ENCODE measurements at places on chromosomes 4 and X.

- H3K27ac ChIP-seq = peak overlapping the region; percentile 24
- H3K36me3 ChIP-seq = no peaks in the 10 kb centered on the region
- H3K4me1 ChIP-seq = peaks cover 9% of the 10 kb centered on the region
- H3K27me3 ChIP-seq = no peaks in the 10 kb centered on the region
Measured at GRCh38 chr4:103098756-103099440, 736 bp downstream of the BDH2 start.

DNA sequence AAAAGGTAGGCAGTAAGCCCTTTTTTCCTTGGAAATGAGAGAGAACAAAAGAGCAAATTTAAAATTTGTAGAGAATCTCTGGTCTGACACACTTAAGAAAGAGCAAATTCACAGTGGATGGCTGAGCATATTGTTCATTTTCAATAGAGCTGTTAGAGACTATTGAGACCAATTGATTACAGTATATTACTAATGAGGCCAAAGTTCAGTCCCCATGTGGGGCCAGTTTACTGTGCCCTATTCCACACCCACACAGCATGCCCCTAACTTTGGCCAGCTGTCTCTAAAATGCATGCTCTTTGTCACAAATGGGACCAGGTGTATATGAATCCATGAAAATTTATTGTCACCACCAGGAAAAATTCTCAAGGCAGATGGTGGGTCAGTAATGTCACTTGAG, 470.5 kb downstream of the PCDH7 start:
- H3K36me3 ChIP-seq = no peaks in the 10 kb centered on the region
- no peak overlapping the region for H3K4me3 ChIP-seq
- DNase-seq = no peak
- H3K27ac ChIP-seq = no peak overlapping the region
- no peaks in the 10 kb centered on the region for H3K27me3 ChIP-seq

DNA sequence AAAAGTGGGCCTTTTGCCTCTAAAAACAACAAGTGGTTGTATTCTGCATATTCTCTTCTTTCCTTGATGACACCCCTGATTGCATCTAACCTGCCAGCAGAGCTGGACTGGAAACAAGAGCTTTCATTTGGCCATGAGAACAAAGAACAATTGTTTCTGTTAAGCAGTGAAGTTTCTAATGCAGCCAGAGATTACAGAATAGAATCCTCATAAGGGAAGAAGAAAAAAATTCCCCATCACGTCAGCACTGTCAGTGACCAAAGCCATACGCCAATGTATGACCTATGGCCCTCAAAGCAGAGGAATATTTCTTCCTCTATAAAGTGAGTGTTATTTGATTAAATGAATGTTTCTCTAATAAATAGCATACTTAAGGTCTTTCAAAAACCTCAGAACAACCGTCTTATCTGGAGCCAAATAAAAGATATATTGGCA, 529.1 kb upstream of the INTU start:
- no peak overlapping the region for H3K27ac ChIP-seq
- no peaks in the 10 kb centered on the region for H3K36me3 ChIP-seq
- no peaks in the 10 kb centered on the region for H3K27me3 ChIP-seq
- H3K4me1 ChIP-seq = no peaks in the 10 kb centered on the region
- no peak overlapping the region for H3K4me3 ChIP-seq

DNA sequence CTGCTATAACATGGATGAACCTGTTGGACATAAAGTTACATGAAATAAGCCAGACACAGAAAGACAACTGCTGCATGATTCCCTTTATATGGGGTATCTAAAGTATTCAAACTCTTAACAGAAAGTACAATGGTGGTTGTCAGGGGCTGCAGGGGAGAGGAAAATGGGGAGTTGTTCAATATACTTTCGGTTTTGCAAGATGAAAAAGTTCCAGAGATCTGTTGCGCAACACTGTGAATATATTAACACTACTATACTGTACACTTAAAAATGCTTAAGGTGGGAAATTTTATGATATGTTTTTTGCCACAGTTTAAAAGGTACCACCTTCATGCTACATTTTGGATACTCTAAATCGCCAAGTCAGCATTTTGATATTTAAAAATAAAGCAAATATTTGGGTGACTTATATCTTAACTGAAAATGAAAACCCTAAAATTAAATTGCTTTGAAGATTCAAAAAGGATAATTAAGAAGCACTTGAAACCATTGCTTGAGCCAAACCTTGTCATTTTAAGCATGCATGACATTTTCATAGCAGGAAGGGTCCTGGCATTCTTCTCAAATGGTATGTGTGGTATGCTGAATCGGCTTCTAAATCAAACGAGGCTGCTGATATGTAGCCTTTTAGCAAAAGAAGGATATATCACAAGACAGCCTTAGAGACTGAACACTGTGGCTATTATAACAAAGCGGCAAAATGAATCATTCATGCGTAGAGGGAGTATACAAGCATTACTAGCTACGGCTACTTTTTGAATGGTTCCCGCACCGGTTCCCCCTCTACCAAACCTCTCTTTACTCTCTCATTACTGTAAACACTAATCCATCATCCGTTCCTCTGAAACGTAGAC, 607.1 kb upstream of the DIPK2B start:
- H3K4me1 ChIP-seq = no peaks in the 10 kb centered on the region
- DNase-seq = no peak
- H3K27me3 ChIP-seq = no peaks in the 10 kb centered on the region
- H3K27ac ChIP-seq = peak overlapping the region; percentile 65

- no peaks in the 10 kb centered on the region for H3K27me3 ChIP-seq
- DNase-seq = no peak
- no peak overlapping the region for H3K27ac ChIP-seq
Measured at GRCh38 chrX:68789966-68790365, 38.9 kb upstream of the EFNB1 start.

DNA sequence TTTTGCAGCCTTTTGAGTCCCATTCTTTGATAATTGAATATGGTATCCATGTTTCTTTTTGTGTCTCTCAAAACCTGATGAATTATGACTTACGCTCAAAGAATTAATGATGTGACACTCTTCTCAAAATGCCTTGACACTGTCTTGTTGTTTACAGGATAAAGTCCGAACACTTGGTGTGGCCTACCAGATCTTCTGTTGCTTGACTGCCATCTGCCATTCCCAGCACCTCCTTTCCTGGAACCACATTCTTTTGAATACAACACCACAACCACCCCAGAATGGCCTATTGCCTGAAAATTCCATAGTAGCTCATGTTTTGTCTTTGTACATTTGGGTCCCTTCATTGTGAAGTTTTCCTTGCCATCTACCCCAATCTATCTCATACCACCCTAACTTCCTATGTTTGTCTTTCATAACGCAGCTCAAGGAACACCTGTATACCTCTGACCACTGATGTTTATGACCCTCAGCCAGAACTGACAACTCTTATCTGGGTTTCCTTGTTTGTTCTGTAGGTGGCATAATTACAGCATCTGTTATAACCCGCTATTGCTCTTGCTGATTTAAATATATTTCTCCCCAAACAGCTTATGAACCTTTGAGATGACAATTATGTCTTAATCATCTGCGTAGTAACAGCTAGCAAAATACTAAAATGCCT, 991.3 kb downstream of the RAB28 start:
- H3K27ac ChIP-seq = no peak overlapping the region
- H3K27me3 ChIP-seq = no peaks in the 10 kb centered on the region
- H3K4me1 ChIP-seq = no peaks in the 10 kb centered on the region
- DNase-seq = no peak
- H3K36me3 ChIP-seq = no peaks in the 10 kb centered on the region

- no peaks in the 10 kb centered on the region for H3K36me3 ChIP-seq
- H3K4me3 ChIP-seq = no peak overlapping the region
- no peak overlapping the region for H3K27ac ChIP-seq
- no peak for DNase-seq
- H3K27me3 ChIP-seq = no peaks in the 10 kb centered on the region
Measured at GRCh38 chrX:2811271-2811670, 17.5 kb upstream of the GYG2 start.

GRCh38 chr4:183229397-183229796, 90.7 kb downstream of the CLDN22 start:
- H3K27ac ChIP-seq = no peak overlapping the region
- H3K27me3 ChIP-seq = no peaks in the 10 kb centered on the region
- no peaks in the 10 kb centered on the region for H3K4me1 ChIP-seq
- H3K4me3 ChIP-seq = no peak overlapping the region

- peaks cover 14% of the 10 kb centered on the region for H3K4me1 ChIP-seq
- H3K36me3 ChIP-seq = no peaks in the 10 kb centered on the region
- peak; percentile 31 for DNase-seq
- H3K4me3 ChIP-seq = no peak within 1 kb of the TSS
Measured at GRCh38 chr4:74364652-74365491, at the start of gene EREG. Gene EREG, plus strand, starts transcription at chr4:74365145. Its CDS starts 164 bp downstream, at chr4:74365309.

GRCh38 chrX:37692918-37693317, 7.3 kb downstream of the XK start:
- H3K36me3 ChIP-seq = no peaks in the 10 kb centered on the region
- no peaks in the 10 kb centered on the region for H3K4me1 ChIP-seq
- DNase-seq = no peak
- no peak overlapping the region for H3K4me3 ChIP-seq
- no peaks in the 10 kb centered on the region for H3K27me3 ChIP-seq

- H3K36me3 ChIP-seq = no peaks in the 10 kb centered on the region
- no peaks in the 10 kb centered on the region for H3K4me1 ChIP-seq
- no peak overlapping the region for H3K27ac ChIP-seq
- no peak for DNase-seq
Measured at GRCh38 chrX:23554304-23554703, 113.0 kb upstream of the PRDX4 start.

DNA sequence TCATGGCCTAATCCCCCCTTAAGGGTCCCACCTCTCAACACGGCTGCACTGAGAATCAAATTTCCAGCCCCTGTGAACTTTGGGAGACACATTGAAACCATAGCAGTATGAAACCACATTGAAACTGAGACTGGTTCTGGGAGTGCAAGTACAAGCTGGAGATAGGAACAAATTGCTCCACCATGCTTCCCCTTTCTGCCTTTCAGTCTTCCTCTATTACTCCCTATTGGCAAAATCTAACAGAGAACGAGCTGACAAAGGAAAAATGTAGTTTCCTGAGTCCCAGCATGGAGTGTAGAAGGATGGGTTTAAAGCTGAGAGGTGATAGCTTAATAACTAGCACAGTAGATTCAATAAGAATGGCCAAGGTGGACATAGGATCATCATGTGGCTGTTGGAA, 161.7 kb upstream of the RPL34 start:
- no peak overlapping the region for H3K4me3 ChIP-seq
- no peaks in the 10 kb centered on the region for H3K27me3 ChIP-seq
- H3K36me3 ChIP-seq = no peaks in the 10 kb centered on the region
- H3K27ac ChIP-seq = no peak overlapping the region
- DNase-seq = no peak

DNA sequence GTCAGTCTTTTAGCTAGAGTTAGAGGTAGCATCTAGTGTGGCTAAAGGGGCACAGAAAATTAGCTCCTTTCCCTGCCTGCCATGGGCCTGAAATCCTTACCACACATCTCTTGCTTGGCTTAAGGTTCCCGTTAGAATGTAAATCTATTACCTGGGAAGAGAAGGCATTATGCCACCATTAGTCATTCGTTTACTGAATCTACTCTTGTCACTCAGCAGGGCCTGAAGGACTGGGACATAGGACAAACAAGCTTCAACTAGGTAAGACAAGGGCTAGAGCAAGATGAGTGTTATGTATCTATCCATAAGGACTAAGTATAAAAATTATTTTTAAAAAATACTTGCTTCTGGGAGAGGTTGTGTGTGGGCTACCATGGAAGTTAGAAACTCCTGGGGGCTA, 112.4 kb downstream of the CT47B1 start:
- no peaks in the 10 kb centered on the region for H3K27me3 ChIP-seq
- H3K4me3 ChIP-seq = no peak overlapping the region
- H3K27ac ChIP-seq = no peak overlapping the region

DNA sequence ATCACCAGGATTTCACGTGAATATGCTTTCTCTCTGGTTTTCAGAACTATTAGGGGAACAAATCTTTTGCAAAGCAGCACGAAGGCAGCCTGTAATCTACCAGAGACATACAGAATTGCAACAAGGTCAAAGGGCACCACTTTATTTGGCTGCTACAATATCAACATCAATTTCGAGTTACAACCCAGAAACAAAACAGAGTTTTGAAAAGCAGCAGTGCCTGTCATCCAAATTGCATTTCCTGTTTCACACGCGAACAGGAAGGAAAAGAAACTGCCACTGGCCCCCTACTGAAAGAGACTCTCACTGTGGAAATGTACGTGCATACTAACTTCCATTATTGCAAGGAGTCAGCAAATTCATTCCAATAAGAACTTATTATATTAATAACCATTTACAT, 17.1 kb upstream of the C1QTNF7 start:
- H3K36me3 ChIP-seq = no peaks in the 10 kb centered on the region
- DNase-seq = no peak
- H3K4me3 ChIP-seq = no peak overlapping the region
- no peak overlapping the region for H3K27ac ChIP-seq

- no peaks in the 10 kb centered on the region for H3K4me1 ChIP-seq
- H3K36me3 ChIP-seq = no peaks in the 10 kb centered on the region
- no peak for DNase-seq
Measured at GRCh38 chr4:92237559-92237958, 66.2 kb upstream of the GRID2 start.
